Effector CD4-positive, alpha-beta T cell (primary cell): ENCODE measurements at places on chromosomes 5 and 9.

DNA sequence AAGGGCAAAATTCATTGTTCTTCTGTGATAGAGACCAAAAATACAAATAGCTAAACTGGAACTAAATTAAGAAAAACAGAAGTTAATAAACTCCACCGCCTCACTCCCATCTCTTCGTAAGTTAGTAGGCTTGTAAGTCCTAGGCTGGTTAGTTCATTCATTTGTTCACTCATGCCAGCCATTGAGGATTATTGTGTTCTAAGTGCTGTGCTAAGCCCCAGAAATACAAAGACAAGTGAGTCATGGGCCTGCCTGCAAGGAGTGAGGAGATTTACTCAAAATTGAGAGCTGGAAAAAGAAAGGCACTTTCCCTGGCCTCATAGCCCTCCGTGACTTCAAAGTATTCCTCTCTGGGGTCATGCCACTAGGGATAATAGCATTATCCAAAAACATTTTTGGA, 8.5 kb downstream of the DOCK8 start:
- no peak for DNase-seq

- DNase-seq, result no peak
These were observed 209.8 kb downstream of the CSNK1G3 start for GRCh38 chr5:123721675-123722276.

GRCh38 chr5:16593013-16593412, 23.8 kb downstream of the RETREG1 start:
- no peak for DNase-seq

DNA sequence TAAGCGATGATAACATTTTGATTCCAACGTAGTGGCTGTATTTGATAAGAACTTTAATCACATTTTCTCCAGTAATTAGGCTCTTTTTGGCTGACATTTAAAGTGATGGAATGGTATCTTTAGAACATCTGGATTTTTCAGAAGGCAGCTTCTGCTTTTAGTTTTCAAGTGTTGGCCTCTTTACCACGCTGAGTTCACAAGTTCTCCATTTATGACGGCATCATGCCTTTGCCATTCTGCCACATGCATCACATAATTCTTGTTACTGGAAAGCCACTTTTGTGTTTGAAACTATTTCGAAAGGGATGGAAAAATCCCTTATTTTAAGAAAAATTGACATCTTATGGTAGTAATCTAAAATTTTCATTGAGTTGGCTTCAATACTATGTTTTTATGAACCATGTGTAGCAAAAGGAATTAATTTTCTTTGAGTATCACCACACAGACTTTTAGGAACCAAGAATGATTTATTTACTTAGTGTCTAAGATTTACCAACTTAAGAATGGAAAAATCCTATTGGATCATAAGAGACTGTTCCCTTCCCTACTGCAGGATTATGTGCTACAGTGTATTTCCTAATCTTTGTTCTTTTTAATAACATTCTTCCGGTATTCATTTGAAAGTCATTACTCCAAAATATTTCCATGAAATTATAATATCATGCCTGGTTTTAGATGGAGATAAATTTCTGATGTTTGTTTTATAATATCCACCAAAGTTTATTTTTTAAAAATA, 344.2 kb downstream of the ADGRV1 start:
- DNase-seq, result no peak

- DNase-seq, result no peak
These were observed 127.7 kb downstream of the DMAC1 start for GRCh38 chr9:7671847-7672246.
